GM23338 (cell line): ENCODE measurements at places on chromosomes 12 and 14. TPM values are rescaled to one million over a fixed set of nuclear protein-coding genes. Genes with fewer than 3 reads are reported as not detected.

DNA sequence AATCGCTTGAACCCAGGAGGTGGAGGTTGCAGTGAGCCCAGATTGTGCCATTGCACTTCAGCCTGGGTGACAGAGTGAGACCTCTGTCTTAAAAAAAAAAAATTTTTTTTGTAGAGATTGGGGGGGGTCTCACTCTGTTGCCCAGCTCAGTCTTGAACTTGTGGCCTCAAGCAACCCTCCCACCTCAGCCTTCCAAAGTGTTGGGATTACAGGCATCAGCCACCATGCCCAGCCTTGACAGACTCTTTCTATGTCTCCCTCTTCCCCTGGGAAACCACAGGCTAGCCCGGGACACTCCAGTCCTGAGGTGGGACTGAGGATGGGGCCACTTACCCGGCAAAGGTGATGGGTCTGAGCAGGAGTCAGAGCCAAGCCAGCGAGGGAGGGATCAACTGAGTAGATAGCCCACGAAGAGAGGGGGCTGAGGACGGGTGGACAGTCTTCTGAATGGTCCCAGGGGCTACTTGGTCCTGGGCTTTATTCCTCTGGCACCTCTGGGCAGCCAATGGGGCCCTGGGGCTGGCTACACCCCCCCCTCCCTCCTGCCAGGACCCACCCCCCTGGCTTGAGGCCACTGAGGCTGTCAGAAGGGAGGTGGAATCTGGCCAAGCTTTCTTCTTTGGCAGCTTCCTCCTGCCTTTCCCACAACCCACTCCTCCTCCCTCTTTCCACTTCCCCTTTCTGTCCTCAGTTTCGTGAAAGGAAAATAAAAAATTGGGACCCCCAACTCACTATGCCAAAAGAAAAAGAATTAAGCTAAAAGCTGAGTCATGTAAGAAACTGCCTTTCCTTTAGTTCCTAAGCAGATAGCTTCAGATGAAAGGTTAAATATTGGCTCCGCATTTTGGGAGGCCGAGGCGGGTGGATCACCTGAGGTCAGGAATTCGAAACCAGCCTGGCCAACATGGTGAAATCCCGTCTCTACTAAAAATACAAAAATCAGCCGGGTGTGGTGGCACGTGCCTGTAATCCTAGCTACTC, at the start of gene SDS:
SDS (minus strand) TSS at position 453 of the 981 bp plus-strand sequence. CDS start 4,179 bp downstream, outside the sequence.
- no peak for DNase-seq
- H3K36me3 ChIP-seq = no peaks in the 10 kb centered on the region
- no peak within 1 kb of the TSS for H3K4me3 ChIP-seq
- H3K27me3 ChIP-seq = no peaks in the 10 kb centered on the region
- peaks cover 25% of the 10 kb centered on the region for H3K4me1 ChIP-seq

DNA sequence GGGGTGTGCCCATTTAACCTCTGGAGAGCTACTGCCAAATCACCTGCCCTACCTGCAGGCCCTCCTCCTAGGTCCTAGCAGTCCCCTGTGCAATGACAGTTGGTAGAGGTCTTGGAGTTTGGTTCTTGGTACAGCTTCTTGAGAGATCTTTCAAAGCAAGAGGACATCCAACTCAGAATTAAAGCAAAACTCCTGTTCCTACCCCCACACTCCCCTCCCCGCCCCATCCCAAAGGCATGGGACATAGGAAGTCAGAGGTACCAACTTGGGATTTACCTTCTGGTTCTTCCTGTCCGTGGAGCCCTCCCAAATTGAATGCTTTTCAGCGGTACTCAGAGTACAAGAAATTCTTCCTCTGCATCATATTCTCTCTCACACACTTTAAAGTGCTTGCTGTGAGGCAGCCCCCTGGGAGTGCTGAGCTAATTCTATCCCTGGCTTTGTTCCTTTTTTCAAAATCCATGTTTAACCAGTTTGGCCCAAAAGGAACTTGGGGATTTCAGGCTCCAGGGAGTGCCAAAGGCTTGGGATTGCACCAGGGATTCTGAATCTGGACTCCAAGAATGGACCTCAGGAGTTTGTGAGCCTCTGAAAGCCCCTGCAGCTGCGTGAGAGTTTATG, 40.8 kb downstream of the GALNT16 start:
- H3K27ac ChIP-seq = no peak overlapping the region
- no peaks in the 10 kb centered on the region for H3K4me1 ChIP-seq
- no peaks in the 10 kb centered on the region for H3K36me3 ChIP-seq
- no peak overlapping the region for H3K4me3 ChIP-seq
- no peak for DNase-seq

- no peak overlapping the region for H3K4me3 ChIP-seq
- H3K36me3 ChIP-seq = peaks cover 34% of the 10 kb centered on the region
- no peaks in the 10 kb centered on the region for H3K27me3 ChIP-seq
- no peak for DNase-seq
Observed at GRCh38 chr12:24833513-24833912, 115.4 kb downstream of the BCAT1 start.

- no peak overlapping the region for H3K4me3 ChIP-seq
- peaks cover 7% of the 10 kb centered on the region; the same call in 1 of the 2 replicates for H3K27me3 ChIP-seq
- no peak overlapping the region for H3K27ac ChIP-seq
- H3K36me3 ChIP-seq = no peaks in the 10 kb centered on the region
Observed at GRCh38 chr12:89363084-89363483, 10.8 kb upstream of the DUSP6 start.

Gene B3GNT4
- 0.80 and 0.89 TPM in 2 replicates for total RNA-seq

Gene AKAP5
- 3.2 and 3.4 TPM in 2 replicates for total RNA-seq
